ENCODE measurements at places on chromosomes 5 and 9.
A peak's percentile ranks its signal among the peaks of the same experiment; 100 is the strongest.

- DNase-seq, result peak; percentile 75
Measured at GRCh38 chr5:36305571-36306326, 4.0 kb upstream of the RANBP3L start.

DNA sequence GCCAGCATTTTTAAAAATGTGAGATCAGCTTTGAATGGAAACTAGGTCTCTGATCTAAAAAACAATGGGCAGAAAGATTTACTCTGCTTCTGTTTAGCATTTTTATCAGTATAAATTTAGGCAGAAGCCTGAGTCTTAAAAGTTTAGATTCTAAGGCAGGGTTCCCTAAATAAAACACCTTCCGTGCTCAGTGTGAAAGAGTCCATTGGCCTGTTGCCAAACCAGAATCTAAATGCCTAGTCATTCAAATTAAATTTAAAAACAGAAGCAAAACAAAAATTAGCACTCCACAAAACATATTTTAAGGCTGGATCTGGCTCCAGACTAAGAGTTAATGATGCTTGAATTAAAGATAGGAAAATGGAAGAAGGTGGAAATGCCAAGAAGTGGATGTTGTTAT is 4.5 kb downstream of the TYRP1 start:
- DNase-seq, result no peak

- DNase-seq, result no peak
Measured at GRCh38 chr9:119398350-119398749, 29.1 kb upstream of the BRINP1 start.

DNA sequence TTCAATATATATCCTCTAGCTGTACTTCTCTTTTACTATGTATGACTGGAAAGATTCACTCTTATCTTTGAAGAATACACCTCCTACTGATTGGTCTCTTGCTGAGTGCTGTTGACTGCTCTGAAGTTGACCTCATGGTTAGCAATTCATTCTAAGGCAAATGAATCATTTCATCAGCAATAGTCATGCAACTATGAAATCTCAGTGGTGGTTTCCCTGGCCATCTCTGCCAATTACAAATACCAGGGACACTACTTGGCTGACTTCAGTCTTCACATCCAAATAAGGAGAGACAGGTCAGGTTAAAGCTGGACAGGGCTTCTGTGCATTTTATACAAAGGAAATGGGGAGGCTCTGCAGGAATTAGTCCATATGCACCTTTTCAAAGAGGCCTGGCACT is 333.5 kb upstream of the ACTBL2 start:
- DNase-seq, result no peak

GRCh38 chr5:135289651-135290050 is 109.4 kb downstream of the MACROH2A1 start:
- no peak for DNase-seq

DNA sequence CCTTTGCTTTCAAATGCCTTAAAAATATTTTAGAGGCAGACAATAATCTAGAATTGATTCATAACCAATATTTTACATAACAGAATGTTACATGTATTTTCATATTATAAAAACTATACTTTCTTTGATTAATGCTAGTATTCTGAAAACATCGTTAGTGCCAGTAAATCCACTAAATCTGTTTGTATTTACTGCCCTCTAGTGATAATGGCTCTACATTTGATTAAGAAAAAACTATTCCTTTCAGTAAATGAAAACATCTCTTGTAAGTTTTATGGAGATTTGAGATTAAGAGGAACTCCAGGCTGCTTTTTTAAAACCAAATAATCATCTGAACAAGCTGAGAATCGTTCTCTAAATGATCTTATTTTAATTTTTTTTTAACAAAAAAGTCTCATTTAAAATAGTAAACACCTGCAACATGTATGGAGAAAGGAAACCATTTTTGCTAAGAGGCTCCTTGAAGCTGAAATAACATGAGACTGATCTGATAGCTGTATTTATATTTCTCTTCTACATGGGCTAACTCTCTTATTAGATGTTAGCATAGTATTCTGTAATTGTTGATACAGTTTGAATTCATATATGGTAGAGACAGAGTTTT is 424.7 kb downstream of the RAB3C start:
- DNase-seq, result peak; percentile 26

DNA sequence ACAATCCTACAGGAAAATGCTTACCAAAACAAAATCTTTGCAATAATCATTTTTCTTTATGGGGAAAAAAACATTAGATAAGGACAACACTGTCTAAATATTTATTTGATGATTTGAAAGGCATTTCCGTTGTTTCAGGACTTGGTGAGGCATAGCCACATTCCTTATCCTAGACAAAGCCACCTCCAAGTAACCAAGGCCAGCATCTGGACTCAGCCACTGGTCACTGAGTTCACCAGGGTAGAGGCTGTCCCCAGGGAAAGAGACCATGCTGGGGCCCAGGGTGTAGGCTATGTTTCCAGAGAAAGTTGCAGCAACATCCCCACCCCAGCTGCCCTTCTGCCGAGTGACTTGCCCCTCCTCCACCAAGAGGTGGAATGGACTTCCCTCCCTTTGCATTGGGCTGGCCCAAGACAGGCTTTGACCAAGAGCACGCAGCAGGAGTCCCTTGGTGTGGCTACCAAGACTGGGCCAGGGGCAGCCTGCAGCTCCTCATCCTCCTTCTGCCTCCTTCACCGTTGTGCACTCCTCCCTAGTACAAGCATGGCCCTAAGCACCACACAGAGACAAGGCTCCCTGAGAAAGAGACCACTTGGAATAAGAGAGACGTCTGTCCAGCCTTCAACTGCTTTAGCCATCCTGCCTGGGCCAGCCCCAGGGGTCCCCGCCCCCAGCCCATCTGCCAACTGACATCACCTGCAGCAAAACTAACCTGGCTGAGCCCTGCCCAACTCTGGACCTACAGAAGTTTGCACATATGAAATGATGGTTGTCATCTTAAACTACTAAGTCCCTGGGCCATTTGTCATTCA is 68.1 kb upstream of the SPIN1 start:
- DNase-seq, result no peak

- DNase-seq, result no peak
Measured at GRCh38 chr5:68316469-68316868, 100.9 kb downstream of the PIK3R1 start.
